ENCODE measurements at places on chromosomes 3 and 15.
A peak's percentile ranks its signal among the peaks of the same experiment; 100 is the strongest.

- no peak for DNase-seq
These were observed 29.9 kb downstream of the SLC28A1 start for GRCh38 chr15:84914351-84914750.

GRCh38 chr15:66897416-66897815 lies 168.0 kb upstream of the SMAD3 start:
- no peak for DNase-seq

DNA sequence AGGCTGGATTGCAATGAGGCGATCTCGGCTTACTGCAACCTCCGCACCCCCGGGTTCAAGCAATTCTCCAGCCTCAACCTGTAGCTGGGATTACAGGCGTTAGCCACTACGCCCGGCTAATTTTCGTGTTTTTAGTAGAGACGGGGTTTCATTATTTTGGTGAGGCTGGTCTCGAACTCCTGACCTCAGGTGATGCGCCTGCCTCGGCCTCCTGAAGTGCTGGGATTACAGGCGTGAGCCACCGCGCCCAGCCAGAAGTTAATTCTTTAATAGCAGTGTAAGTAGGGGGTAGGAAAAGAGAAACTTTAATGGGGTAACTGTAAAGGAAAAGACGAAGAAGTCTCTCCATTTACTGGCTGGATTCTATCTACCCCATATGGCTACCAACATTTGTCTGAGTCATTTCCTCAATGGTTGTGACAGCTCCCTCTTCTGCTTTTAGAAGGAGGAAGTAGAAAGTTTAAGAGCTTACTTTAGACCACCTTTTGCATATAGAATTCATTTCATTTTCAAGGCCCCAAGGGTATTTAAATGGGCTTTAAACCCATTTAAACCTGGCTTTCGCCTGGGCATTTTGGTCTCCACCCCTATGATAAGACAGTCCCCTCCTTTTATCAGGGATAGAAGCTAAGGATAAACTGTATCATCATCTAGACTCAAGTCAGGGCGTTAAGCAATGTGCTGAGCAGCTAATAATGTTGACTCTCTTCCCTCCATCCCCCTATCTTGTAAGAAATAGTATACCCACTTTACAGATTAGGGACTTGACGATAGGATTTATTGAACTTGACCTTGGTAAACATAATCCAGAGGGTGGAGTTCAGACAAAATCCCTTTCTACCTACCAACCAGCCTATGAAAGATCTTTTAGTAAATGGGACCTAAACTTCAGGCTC lies 1.1 kb upstream of the CDV3 start:
- no peak for DNase-seq

- DNase-seq, result no peak
These were observed 11.7 kb downstream of the SH2D7 start for GRCh38 chr15:78104119-78104479.

DNA sequence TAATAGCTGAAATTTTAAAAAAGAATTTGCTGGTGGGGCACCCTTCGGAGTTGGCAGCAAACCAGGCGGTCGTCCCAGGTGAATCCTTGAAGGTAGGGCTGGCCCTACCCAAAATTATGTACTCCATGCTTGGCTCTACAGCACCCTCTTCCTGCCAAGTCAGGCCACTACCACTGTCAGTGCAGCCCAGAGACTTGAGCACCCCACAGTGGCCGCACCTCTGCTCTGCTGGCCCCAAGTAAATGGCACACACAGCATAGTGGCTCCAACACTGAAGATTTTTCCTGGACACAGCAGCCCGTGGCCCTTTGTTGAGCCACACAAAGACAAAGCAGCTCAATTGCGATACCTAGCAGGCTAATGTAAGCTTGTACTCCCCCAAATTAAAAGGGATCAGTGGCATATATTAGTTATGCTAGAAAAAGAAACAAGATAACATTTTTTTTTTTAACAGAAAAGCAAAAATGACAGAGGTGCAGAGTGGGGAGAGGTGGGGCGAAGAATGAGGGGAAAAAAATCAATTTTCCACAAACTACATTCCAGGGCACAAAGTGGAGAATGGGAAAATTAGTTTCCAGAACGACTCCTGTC lies 250.5 kb downstream of the UACA start:
- no peak for DNase-seq

GRCh38 chr15:31353931-31354330 lies 27.3 kb downstream of the KLF13 start:
- no peak for DNase-seq

GRCh38 chr3:186172353-186172752 lies 63.5 kb upstream of the ETV5 start:
- no peak for DNase-seq

DNA sequence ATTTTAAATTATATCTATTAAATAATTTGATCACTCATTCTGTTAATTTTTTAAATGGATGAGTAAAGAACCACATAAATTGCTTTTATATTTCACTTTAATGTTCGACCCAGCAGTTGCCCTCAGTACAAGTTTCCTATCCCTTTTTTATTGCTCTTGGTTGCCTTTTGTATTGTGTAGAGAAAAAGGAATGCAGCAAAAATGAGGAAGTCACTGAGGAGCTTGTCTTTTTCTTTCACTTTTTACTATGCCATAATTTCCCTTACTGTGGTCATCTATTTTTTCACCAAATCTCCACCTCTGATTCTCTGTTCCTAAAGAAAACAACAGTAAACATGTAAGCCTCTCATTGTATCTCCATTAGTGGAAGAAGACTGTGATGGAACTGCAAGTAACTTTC lies 122.7 kb downstream of the B3GALNT1 start:
- DNase-seq, result no peak

DNA sequence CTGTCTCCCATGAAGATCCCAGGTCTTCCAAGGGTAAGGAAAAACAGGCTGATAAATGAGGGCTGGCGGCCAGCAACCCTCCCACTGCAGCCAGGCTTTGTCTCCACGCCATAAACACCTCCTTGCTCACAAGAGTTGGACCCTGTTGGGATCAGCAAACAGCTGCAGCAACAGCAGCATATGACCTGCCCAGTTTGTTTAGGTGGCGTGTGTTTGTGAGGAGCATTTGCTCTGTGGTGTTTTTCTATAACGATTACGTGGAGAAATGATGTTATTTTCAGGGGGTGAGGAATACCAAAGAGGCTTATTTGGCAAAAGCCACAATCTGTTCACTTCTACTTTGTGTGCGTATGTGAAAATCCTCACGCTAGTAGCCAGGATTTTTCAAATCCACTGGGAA lies 58.5 kb downstream of the RFTN1 start:
- DNase-seq, result no peak

DNA sequence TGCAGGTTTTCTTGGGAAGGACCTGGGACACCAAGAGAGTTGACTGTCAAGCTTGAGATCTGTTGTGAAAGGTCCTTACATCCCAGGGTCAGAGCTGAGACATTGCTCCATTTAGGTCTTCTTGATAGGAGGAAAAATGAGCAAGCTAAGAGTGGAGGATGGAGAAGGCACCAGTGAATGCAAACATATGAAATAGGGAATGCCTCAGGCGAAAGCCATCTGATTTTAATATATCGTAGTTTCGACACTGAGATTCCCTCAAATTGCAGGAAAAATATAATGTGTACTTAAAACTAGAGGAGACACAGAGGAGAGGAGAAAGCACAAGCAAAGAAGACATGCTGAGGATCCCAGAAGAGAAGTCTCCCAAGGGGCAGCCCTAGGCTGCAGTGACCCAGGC lies 85.5 kb downstream of the TM4SF4 start:
- no peak for DNase-seq

GRCh38 chr15:64148581-64148980 lies 3.0 kb upstream of the SNX22 start:
- DNase-seq, result no peak

- no peak for DNase-seq
These were observed 81.9 kb downstream of the LRRFIP2 start for GRCh38 chr3:37092484-37092883.

- peak; percentile 69 for DNase-seq
These were observed 679 bp downstream of the IQGAP1 start for GRCh38 chr15:90388462-90389380.

DNA sequence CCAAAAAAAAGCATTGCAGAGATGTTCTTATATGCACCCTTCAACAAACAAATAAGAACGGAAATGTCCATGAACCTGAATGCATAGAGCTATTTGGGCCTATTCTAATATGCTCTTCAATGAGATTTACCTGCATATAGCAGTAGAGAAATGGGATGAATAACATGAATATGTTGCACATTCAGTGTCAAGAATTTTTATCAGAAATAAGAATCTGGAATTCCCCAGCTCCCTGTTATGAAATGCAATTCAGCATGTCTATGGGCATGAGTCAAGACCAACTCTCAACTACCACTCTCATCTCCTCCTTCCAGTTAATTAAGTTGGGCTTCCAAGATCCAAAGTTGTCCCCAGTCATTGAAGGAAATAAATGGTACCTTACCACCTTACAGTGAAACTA lies 133.7 kb upstream of the ALCAM start:
- DNase-seq, result no peak

DNA sequence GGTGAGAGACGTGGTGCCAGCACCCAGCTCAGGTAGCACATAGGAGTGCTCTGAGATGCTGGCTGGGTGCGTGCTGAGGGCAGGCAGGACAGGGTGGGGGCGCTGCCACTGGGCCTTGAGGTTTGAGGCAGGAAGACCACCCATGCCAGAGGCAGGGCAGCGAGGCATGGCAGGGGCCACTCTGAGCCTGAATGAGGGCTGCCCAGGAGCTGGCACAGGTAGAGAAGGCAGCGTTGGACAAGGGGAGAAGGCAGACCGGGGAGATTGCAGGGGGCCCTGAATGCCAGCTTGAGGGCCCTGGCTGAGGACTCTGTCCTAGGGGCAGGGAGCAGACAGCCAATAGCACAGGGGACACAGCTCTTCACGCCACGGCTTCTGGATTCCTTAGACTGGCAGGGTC lies 50.2 kb downstream of the ADAMTS7 start:
- DNase-seq, result no peak

DNA sequence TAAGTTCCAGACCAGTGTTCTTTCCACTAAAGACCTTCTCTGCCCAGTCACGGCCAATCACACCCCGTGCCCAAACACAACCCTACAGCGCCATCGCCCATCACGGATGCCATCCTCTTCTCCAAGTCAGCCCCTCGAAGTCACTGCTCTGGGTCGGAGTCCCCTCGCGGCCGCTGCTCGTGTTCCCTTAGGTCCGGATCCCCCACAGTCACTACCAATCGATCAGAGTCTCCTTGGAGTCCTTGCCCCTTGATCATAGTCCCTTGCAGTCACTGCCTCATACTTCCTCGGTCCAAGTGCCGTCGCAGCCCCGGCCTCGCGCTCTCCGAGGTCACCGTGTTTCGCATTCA lies 461 bp downstream of the PCYT1A start:
- no peak for DNase-seq

- no peak for DNase-seq
These were observed 200.1 kb downstream of the KCNMB2 start for GRCh38 chr3:178736300-178736699.

- no peak for DNase-seq
These were observed 88.8 kb upstream of the RNU6-1 start for GRCh38 chr15:67928666-67929065.

DNA sequence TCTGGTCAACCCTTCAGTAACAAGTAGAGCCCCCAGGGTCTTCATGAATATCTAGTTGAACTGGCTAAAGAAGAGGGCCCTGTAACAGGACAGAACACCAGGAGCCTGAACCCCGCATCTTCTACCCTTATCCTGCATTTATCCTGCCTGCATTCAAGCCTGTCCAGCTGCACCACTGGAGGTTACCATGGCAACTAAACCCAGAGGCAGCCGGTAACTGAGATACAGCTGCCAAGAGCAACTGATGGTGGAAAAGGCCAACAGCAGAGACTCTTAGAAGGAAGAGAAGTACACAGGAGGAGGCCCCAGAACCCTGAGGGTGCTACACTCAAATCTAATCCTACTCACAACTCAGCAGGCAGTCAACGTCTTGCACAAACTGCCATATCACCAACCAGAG lies 3.7 kb upstream of the PRKAR2A start:
- DNase-seq, result peak; percentile 69

DNA sequence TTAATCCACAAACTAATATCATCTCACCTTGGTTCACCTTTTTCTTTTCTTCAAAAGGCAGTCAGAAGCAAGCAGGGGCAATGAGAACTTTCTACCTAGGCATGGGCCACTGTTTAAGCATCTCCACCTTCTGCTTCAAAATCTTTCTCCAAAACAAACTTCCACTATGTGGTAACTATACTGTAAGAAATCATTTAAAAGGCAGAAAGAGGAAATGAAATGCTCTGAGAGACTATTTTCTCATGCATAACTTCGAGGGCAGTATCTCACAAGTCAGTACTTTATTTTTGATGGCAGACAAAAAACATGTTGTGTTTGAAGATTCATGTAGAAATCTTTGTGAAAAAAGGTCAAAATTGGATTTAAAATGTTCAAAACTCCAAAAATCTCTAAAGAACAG lies 419.7 kb downstream of the ZBTB20 start:
- DNase-seq, result no peak

GRCh38 chr15:53843869-53844569 lies 84.6 kb upstream of the WDR72 start:
- DNase-seq, result no peak

DNA sequence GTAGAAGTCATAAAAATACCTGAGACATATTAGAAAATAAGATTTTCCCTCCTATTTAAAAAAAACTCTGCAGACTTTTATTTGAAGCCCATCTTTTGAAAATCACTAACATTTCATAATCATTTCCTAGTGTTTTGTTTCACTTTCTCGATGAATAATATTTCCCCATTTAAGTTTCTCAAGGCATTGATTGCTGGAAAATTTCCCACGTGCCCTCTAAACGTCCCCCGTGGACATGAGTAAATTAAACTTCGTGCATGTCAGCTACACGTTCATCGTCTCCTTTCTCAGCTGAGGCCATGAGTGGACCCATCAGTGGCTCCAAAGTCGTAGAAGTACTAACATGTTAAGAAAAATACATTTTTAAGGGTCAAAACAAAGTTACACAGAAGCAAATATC lies 2.0 kb upstream of the TM2D3 start:
- no peak for DNase-seq

GRCh38 chr15:70507772-70508371 lies 255.5 kb downstream of the UACA start:
- DNase-seq, result no peak

DNA sequence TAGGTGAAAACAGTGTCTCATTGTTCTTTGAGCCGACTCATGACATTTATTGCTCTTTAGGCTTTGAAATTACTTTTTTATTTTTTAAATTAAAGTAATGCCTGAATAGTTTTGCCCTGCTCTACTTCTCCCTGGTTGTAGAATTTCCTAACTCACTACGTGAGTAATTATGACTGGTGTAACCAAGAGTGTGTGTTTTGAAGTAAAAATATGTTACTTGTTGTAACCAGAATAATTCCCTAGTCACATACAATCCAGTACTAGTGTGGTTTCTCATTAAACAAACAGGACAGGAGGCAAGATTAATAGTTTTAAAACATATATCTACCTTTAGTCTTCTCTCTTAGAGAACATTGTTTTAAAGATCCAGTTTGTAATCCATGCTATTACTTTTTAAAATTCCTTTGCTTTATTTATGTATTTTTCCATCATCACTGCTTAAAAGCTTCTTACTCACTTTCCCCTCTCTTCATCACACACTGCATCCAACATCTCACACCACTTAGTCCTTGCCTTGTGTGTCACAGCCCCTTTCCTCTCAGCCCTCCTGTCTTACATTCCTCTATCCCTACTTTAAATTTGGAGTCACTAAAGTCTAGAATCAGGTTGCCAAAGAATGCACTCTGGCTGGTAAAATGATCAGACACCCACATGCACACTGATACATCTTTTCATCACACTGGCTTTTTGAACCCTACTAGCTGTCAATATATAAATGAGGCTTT lies 219.7 kb downstream of the WNT5A start:
- DNase-seq, result no peak

GRCh38 chr15:77901921-77902750 lies 175.4 kb downstream of the TBC1D2B start:
- no peak for DNase-seq

- DNase-seq, result no peak
These were observed 5.6 kb downstream of the KIF7 start for GRCh38 chr15:89649716-89650115.
